ENCODE measurements at places on chromosomes 11 and 22.

DNA sequence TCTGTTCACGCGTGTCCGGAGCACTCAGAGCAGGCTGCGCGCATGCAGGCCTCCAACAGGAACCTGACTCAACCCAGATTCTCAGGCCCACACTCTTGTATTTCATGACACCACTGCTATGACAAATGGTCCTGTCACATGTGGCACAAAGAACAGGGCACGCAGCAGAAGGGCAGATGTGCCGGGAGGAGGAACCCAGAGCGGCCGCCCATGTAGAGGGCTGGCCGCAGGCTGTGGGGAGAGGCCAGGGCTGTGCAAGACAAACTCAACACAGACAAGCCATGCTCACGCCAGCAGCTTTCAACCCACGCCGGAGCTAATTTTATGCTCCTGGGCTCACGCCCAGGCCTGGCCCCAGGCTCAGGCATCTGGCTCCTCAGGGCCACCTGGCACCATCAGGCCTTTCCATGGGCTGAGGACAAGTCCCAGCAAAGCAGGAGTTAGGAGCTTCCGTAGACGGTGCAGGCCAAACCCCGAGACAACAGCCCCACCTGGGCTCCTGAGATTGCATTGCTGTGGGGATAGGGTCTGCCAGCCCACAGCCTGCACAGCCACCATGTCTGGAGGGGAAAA is 40.0 kb downstream of the DUSP8 start:
- no peak for DNase-seq

GRCh38 chr11:22157531-22157930 is 35.4 kb upstream of the ANO5 start:
- DNase-seq = no peak

GRCh38 chr11:68090706-68091105 is 30.5 kb downstream of the CHKA start:
- peak; percentile 3 for DNase-seq

DNA sequence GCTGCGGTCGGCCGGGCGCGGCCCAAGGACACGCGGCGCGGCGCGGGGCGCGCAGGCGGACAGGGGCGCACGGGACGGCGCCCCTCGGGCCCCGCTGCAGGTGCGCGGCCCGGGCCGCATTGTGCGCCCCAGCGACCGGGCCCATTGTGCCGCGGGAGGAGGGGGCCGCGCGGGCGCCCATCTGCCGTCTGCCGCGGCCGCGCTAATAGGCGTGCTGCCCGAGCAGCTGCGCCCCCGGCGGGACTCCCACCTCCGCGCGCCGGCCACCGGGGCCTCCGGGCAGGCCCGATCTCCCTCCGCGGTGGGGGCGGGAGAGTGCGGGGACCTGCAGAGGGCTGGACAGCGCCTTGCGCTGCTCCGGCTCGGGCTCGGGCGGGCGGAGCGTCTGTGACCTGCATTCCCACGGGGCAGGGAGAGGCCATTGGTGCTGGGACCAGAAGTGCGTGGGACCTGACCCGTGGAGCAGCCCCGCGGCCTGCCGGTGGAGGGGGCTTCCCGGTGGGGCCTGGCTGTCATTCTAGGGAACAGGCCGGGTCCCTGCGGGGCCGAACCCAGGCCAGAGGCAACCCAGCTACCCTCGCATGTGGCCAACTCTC is 933 bp downstream of the BRSK2 start:
- DNase-seq = no peak

DNA sequence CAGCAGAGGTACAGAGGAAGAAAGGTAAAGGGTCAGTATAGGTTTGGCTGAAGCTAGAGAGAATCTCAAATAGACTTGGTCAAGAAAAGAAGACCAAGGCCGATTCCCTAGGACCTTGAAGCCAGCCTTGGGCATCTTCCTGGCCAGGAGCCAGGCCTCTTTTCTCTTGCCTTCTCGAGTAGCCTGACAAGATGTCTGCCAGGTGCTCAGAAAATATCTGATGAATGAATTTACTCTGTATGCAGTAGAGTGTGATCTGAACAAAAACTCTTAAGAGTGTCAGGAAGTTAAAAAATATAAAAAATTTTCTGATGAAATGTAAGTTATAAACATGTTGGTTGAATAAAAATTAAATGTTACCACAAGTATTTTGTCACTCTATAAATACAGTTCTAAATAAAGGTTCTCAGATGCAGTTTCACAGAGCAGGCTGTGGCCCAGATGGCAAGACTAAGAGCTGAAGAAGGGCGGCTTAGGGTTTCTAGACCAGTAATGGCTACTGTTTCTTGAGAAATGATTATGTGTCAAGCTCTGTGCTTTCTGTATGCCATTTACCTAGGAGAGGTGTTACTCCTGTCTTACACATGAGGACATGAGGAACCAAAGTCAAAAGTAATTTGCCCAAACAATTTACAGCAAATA is 98.1 kb downstream of the ATXN10 start:
- DNase-seq = no peak

GRCh38 chr11:44564670-44565210 is 723 bp upstream of the CD82 start:
- no peak for DNase-seq

- no peak for DNase-seq
Measured at GRCh38 chr11:86490582-86490981, 115.9 kb downstream of the CCDC81 start.

DNA sequence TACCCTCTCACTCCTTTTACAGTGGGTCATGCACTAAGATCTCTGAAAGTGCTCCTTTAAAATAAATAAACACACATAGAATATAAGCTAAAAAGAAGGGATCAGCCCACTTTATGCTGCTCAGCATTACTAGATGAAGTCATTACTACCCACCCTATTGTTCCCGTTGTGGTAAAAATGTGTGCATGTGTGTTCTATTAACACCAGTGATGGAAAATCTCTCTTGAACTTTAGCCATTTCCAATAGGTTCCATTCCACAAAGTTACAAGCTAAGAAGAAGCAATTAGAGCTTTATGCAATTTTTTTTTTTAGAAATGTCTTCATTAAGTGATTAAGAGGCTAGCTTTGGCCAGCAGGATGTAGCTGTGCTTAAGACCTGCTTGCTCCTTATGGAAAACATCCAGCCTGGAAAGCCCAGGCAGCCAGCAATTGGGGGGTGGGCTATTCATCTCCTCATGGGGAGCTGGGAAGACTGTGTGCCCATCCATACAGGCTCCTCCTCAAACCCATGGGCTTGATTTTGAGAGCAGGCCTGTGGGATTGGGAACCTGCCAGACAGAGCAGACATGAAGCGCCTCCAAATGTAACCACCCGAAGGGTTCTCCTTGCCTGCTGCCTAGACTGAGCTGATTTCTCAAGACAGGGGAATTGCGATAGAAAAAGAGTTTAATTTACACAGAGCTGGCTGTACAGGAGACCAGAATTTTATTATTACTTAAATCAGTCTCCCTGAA is 92.9 kb upstream of the PARVA start:
- DNase-seq = no peak

DNA sequence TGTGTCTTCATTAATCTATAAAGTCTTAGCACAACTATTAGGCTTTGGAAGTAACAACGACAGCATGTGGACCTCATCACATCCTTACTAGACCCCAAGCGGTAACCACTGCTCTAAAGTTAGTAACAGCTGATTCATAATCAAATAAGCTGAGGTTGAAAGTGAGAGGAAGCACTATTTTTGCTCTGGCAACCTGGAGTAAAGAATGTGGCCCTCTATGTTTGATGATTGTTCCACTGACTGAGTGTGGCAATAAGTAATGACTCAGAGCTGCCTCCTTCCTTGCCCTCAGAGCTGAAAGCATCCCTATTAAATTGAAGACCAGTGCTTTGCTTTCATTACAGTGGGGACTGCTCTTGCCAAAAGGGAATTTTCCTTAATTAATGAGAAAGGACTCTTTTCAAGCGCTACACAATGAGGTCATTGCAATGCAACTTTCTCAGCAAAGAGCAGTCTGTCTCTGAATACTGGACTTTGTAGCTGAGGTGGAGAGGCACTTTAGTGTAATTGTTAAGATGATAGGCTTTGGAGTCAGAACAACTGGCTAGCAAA is 906.1 kb upstream of the RAG2 start:
- no peak for DNase-seq

- DNase-seq = no peak
Measured at GRCh38 chr11:79193663-79194310, 247.0 kb downstream of the TENM4 start.

DNA sequence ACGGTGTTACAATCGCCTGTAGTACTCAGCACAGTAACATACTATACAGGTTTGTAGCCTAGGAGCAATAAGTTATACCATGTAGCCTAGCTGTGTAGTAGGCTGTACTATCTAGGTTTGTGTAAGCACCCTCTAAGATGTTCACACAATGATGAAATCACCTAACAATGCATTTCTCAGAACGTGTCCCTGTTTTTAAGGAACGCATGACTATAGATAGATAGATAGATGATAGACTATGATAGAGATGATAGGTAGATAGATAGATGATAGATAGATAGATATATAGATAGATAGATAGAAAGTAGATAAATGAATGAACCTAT is 203.9 kb downstream of the FAM76B start:
- no peak for DNase-seq

DNA sequence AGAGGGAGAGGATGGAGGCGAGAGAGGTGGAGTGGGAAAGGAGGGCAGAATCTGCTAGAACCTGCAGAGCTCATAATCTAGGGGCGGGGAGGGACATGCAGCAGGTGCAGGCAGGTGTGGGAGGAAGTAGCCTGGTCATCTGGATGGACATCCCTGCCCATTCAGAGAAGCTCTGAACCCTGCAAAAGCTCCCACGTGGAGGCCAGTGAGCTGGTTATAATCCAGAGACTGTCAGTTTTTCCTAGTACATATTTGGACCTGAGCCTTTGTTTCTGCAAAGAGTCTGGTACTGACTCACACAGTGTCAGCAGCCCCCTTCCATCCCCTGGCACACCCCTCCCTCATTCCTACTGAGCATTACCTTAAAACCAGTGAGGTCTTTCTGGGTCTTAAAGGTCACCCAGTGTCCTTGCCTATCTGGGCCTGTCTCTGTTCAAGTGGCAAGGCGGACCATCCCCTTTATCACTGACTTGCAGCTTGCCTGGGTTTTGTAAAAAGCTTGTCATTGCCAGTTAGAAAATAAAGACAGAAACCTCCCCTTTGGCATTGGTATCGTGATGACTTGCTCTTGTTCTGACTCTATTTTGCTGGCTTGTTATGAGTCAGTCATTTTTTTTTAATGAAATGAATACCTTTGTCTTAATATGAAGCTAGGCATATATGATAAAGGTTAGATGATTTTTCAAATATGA is 26.1 kb downstream of the PTPRJ start:
- no peak for DNase-seq

DNA sequence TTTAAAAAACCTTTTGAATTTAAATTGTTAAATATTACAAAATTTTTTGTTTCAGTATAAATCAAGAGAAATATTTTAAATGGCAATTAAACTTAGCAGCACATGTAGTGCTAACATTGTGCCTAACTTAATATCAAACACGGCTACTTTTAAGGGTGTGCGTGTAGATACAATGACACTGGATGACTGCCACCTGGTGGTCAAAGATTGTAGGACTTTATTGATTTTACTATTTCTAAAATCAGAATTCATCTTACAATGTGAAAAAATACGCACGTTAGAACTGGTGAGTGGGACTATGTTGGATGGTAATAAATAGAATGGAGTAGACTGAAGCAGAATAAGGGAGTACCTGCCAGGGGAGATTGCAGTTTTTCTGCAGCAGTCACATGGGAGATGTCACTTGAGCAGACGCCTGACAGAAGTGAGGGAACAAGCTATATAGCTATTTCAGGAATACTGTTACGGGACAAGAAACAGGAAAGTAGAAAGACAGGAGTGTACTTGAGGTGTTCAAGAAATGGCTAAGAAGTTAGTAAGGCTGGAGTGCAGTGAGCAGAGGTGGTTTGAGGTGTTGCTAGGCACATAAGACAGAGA is 52.9 kb downstream of the UVRAG start:
- DNase-seq = peak; percentile 50

GRCh38 chr11:2899080-2899783 is 13.7 kb upstream of the CDKN1C start:
- no peak for DNase-seq

GRCh38 chr11:133832096-133832990 is 13.0 kb downstream of the SPATA19 start:
- DNase-seq = no peak

- DNase-seq = no peak
Measured at GRCh38 chr11:123233975-123234334, 38.9 kb upstream of the CLMP start.

DNA sequence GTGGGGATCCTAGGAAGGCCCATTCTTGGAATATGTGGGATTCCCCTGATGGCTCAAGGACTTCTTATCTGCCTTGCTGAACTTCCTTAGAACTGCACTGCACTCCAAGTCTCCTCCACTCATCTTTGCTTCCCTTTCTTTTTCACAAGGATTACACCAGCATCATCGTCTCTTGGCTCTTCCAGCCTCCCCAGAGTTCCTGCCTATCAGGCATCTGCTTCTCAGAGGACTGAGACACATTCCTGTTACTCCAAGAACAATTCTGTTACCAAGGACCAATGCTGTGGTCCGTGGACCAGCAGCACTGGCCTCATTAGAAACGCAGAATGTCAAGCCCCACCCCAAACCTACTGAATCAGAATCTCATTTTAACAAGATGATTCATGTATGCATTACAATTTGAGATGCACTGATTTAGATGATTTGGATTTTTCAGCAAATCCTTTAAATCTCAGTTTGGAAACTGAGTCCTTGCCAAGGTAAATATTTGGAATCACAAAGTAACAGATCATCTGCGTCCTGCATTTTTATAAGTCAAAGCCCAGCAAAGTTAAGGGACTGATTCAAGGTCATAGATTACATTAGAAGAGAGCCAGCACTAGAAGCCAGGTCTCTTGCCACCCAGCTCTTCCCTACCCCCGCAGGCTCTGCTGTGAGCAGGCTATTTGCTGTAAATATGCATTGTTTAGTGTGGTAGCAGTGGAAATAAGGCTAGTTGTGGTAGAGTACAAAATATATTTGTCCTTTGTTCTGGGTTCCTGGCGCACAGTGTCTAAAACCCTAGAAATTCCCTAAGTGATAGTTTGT is 110.9 kb downstream of the SWAP70 start:
- DNase-seq = no peak

GRCh38 chr11:45662096-45662664 is 3.2 kb downstream of the CHST1 start:
- no peak for DNase-seq

GRCh38 chr11:65944191-65944590 is 1.1 kb upstream of the TSGA10IP start:
- no peak for DNase-seq

DNA sequence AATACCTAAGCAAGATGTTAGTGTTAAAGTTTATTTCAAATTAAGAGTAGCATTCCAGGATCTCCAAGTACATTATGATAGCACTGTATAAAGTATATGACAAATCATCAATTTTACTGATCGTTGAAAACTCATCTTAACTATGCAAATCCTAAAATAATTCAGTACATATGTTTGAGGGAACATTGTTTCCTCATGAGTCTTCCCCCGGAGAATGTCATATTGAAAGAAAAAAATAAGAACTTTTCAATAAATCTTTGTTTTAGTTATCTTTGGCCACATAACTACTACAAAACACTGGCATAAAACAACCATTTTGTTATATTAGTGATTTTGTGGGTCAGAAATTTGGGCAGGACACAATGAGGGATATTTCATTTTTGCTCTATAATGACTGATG is 135.4 kb downstream of the METTL15 start:
- DNase-seq = no peak
